A549 treated with AZD2906 at 1 μM for 4 hours (cell line): ENCODE measurements at places on chromosomes 11 and 22. TPM values are rescaled to one million over a fixed set of nuclear protein-coding genes. Genes with fewer than 3 reads are reported as not detected.

Gene UPB1
- 0.08 TPM in 1 of 5 replicates, not detected in the others for total RNA-seq

Gene MS4A4E
- not detected in 5 replicates for total RNA-seq

Gene OR8D2
- total RNA-seq, result not detected in 5 replicates

Gene GGT1
- 88.6 to 112 TPM (median 103 TPM) in 5 replicates for total RNA-seq

Gene GALNT18
- total RNA-seq, result 30.9 to 36.0 TPM (median 32.8 TPM) in 5 replicates

Gene CARNS1
- 0.12 to 0.21 TPM (median 0.13 TPM) in 5 replicates for total RNA-seq

Gene CBLIF
- total RNA-seq, result not detected in 5 replicates

Gene MADD
- 18.5 to 20.9 TPM (median 20.4 TPM) in 5 replicates for total RNA-seq

Gene BEST1
- total RNA-seq, result 2.0 to 4.6 TPM (median 3.9 TPM) in 5 replicates

Gene OR5P2
- total RNA-seq, result not detected in 5 replicates

Gene OTOG
- total RNA-seq, result not detected in 5 replicates

Gene DRD2
- 0.06 TPM in 2 of 5 replicates, not detected in the others for total RNA-seq

Gene CCDC89
- total RNA-seq, result not detected in 5 replicates

Gene CALCB
- total RNA-seq, result 0.11 to 0.20 TPM (median 0.15 TPM) in 5 replicates

Gene OR52E2
- total RNA-seq, result not detected in 5 replicates

Gene PHF21A
- 8.2 to 11.5 TPM (median 10.0 TPM) in 5 replicates for total RNA-seq

Gene CARD18
- total RNA-seq, result not detected in 5 replicates

Gene OR8A1
- total RNA-seq, result not detected in 5 replicates

Gene MUC5AC
- total RNA-seq, result 0.95 to 1.9 TPM (median 1.6 TPM) in 5 replicates

Gene TMPRSS5
- 0.09 to 0.13 TPM (median 0.12 TPM) in 4 of 5 replicates, not detected in the other for total RNA-seq

Gene CRYBB3
- total RNA-seq, result 0.09 to 0.18 TPM in 2 of 5 replicates, not detected in the others

Gene ANO1
- total RNA-seq, result 2.6 to 3.7 TPM (median 3.0 TPM) in 5 replicates

Gene SSTR3
- not detected in 5 replicates for total RNA-seq

Gene C11orf97
- total RNA-seq, result not detected in 5 replicates

Gene RIC3
- total RNA-seq, result 1.4 to 2.3 TPM (median 1.9 TPM) in 5 replicates

Gene RASD2
- 0.65 to 0.80 TPM (median 0.67 TPM) in 5 replicates for total RNA-seq

Gene TTC17
- total RNA-seq, result 24.9 to 32.4 TPM (median 27.9 TPM) in 5 replicates

Gene TTC38
- 11.4 to 15.9 TPM (median 12.5 TPM) in 5 replicates for total RNA-seq

Gene GRM5
- total RNA-seq, result 0.01 TPM in 1 of 5 replicates, not detected in the others

Gene BARX2
- total RNA-seq, result 0.06 TPM in 1 of 5 replicates, not detected in the others

Gene ZNF280B
- total RNA-seq, result 1.1 to 1.8 TPM (median 1.3 TPM) in 5 replicates

Gene ISX
- not detected in 5 replicates for total RNA-seq

Gene CCDC188
- not detected in 5 replicates for total RNA-seq

Gene C11orf42
- not detected in 5 replicates for total RNA-seq

Gene ARHGAP32
- 2.8 to 4.6 TPM (median 4.0 TPM) in 5 replicates for total RNA-seq

Gene OR52I1
- total RNA-seq, result not detected in 5 replicates

Gene STK33
- 3.5 to 4.6 TPM (median 3.8 TPM) in 5 replicates for total RNA-seq

Gene MMP12
- 0.05 to 0.08 TPM (median 0.06 TPM) in 4 of 5 replicates, not detected in the other for total RNA-seq

Gene ETS1
- total RNA-seq, result 24.0 to 31.5 TPM (median 25.6 TPM) in 5 replicates

Gene TRIM49
- 0.03 to 0.15 TPM (median 0.08 TPM) in 4 of 5 replicates, not detected in the other for total RNA-seq

Gene BRSK2
- 4.8 to 8.6 TPM (median 6.3 TPM) in 5 replicates for total RNA-seq

Gene C2CD3
- total RNA-seq, result 14.0 to 15.5 TPM (median 15.1 TPM) in 5 replicates

Gene GRAMD1B
- total RNA-seq, result 19.7 to 24.9 TPM (median 22.2 TPM) in 5 replicates

Gene TMEM191C
- 0.50 to 1.2 TPM (median 0.76 TPM) in 5 replicates for total RNA-seq

Gene SLC22A12
- total RNA-seq, result not detected in 5 replicates

Gene OR9G4
- not detected in 5 replicates for total RNA-seq

Gene CASP1
- total RNA-seq, result 0.15 to 0.17 TPM (median 0.17 TPM) in 3 of 5 replicates, not detected in the others

Gene DDTL
- total RNA-seq, result 1.3 to 1.8 TPM (median 1.7 TPM) in 5 replicates

Gene PGR
- not detected in 5 replicates for total RNA-seq

Gene GRIA4
- total RNA-seq, result not detected in 5 replicates

Gene GVQW3
- 0.62 to 1.0 TPM (median 0.71 TPM) in 5 replicates for total RNA-seq

Gene CRYBB2
- 0.07 TPM in 1 of 5 replicates, not detected in the others for total RNA-seq

Gene ZNF280A
- 2.9 to 3.9 TPM (median 3.0 TPM) in 5 replicates for total RNA-seq

Gene MS4A6E
- total RNA-seq, result not detected in 5 replicates

Gene MFRP
- not detected in 5 replicates for total RNA-seq
